Stimulated activated CD8-positive, alpha-beta memory T cell treated with anti-CD3 and anti-CD28 coated beads, Interleukin-4, amount 100 ng/mL, for 1 hour (primary cell): ENCODE measurements at places on chromosomes 16 and 17.

- DNase-seq: no peak
Measured at GRCh38 chr17:65389949-65390348, 171.5 kb downstream of the AXIN2 start.

GRCh38 chr17:64384253-64385186 lies 6.1 kb downstream of the PECAM1 start:
- no peak for DNase-seq

DNA sequence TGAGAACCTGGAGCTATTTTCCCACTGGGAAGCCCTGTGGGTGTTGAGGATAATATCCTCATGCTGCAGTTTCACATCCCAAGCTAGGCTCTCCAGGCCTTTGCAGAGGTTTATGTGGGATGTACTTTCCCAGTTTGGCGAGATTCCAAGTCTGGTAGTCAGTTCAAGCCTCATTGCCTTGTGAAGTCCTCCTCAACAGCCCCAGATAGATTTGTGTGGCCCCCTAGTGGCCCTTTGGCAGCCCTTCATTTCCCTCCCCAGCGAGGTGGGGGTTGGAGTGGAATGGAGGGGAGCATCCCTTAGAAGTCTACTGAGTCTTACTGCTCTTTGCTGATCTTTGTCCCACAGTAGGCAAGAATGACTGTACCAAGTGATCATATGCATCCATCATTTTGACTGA lies 137.9 kb downstream of the CDH11 start:
- no peak for DNase-seq

DNA sequence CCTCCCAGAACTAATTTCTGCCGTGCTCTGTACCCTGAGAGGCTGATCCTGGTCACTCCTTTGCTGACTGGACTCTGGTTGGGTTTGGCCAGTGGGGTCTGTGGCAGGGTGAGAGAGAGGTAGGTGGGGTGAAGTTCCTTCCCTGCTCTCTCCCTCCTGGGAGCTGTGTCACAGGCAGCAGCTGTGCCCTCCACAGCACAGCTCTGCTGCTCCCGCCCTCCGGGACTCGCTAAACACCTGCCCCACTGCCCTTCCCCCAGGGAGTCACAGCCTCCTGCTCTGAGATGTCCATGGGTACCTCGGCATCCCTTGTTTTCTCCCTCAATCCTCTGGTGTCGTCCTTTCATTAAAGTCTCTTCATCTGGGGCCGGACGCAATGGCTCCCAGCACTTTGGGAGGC lies 66.4 kb downstream of the SRCIN1 start:
- DNase-seq: no peak

DNA sequence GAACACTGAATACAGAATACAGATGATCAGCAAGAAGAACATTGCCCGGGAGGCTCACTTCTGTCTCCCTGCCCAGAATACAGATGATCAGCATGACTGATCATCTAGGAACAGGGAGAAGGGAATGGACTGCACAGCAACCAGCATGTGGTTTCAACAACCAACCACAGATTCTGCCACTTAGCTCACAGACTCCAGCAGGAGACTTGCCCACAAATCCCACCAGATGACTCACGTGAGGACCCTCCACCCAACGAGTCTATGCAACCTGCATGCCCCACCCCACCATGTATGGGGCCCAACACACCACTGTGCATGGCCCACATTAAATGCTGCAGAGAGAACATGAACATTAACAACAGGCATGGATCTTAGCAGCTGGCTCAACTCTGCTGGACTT lies 36.1 kb upstream of the ALOX12 start:
- no peak for DNase-seq

DNA sequence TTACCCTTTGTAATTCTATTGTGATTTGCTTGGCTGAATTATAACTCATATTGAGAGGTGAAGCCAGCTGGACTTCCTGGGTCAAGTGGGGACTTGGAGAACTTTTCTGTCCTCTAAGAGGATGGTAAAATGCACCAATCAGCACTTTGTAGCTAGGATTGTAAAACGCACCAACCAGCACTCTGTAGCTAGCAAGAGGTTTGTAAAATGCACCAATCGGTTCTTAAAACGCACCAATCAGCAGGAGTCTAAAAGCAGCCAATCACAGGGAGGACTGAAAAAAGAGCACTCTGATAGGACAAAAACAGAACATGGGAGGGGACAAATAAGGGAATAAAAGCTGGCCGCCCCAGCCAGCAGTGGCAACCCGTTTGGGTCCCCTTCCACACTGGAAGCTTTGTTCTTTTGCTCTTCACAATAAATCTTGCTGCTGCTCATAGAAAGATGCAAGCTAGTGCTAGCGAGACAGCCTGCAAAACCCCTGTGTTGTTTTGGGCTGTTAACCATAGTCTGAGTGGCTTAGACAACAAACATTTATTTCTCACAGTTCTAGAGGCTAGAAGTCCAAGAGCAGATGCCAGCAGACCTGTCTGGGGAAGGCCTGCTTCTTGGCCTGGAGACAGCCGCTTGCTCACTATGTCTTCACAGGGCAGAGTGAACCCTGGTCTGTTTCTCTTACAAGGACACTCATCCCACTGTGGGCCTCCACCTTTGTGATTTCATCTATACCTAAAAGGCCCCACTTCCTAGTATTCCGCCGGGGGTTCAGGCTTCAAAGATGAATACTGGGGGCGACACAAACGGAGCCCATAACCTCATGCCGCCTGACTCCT lies 39.0 kb upstream of the CRISPLD2 start:
- DNase-seq: no peak

GRCh38 chr17:9446528-9446927 lies 129.1 kb downstream of the STX8 start:
- DNase-seq: no peak

GRCh38 chr17:39357986-39358385 lies 43.4 kb downstream of the FBXL20 start:
- no peak for DNase-seq

- DNase-seq: no peak
Measured at GRCh38 chr17:81049372-81049911, 14.5 kb downstream of the BAIAP2 start.

DNA sequence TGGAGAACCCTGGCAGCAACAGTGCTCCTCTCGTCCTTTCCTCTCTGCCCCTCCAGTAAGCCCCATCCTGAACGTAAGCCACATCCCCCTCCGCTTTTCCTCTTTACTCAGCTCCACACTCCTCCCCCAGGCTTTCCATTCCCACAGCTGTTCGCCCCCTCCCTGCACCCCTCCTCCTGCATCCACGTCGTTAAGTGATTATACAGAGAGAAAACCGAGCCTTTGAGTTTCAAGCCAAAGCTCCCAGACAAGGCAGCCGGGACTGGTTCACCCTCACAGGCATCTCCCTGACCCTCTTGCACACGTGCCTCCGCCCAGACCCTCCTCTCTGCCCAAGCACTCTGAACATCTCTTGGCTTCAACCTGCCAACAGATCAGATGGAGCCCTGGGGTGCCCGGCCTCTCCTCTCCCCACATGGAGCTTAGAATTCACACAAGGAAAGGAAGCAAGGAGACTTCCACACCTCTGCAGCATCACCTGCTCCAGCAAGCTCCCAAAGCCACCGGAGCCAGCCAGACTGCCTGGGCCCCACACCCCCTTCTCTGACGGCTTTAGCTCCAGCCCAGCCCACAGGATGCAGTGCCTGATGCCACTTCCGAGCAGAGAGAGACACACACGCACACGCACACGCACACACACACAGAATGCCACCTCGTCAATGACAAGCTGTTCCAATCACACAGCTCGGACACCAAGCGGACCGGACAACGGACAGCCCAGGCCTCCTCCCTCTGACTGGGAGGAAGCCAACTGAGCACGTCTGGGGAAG lies 99.9 kb upstream of the CCL2 start:
- DNase-seq: no peak

GRCh38 chr16:81520560-81521135 lies 76.0 kb downstream of the CMIP start:
- no peak for DNase-seq

- no peak for DNase-seq
Measured at GRCh38 chr17:56678249-56679114, 85.0 kb downstream of the NOG start.

DNA sequence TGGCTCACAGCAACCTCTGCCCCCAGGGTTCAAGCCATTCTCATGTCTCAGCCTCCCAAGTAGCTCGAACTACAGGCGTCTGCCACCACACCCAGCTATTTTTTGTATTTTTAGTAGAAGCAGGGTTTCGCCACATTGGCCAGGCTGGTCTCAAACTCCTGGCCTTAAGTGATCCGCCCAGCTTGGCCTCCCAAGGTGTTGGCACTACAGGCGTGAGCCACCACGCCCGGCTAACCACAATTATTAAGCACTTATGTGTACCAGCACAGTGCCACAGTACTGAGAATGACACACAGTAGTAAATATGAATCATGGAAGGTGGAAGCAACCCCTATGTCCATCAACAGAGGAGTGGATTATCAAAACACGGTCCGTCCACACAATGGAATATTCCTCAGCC lies 49.8 kb downstream of the COTL1 start:
- no peak for DNase-seq

- no peak for DNase-seq
Measured at GRCh38 chr17:37691807-37692206, 48.6 kb upstream of the DDX52 start.
